ENCODE measurements at places on chromosomes 11 and 22. TPM values are rescaled to one million over a fixed set of nuclear protein-coding genes. Genes with fewer than 3 reads are reported as not detected.

HDAC10 gene
- 39.5 TPM for total RNA-seq

GRCh38 chr22:49300951-49301397 is 526.7 kb downstream of the BRD1 start:
- no peak for DNase-seq

GRCh38 chr11:85750646-85751045 is 60.3 kb downstream of the SYTL2 start:
- no peak for DNase-seq

DNA sequence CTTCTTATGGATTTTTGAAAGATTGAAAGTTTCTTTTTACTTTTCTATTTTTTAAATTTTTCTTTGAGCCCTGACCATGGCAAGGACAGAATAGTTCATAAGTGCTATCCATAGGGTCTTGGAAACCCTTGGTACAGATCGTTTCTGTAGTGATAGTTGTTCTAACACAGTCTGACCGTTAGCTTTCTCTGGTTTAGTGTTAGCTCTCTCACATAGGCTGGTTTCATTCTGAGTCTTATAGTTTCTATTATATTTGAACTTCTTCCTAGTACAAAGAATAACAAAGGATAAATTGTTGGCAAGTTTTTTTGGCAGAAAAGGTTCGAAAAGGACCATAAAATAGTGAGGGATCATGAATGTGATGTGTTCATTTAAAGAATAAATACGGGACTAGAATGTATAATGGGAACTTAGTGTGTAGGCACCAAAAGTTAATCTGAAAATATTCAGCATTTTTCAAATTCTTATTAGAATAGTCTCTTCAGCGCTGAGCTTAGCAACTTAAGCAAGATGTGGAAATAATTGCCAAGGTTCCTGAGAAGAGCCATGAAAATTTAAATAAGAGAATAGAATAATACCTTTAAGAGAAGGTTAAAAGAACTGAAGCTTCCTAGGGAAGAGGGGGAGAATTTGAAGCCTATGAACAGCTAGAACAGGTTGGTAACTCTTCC is 24.1 kb downstream of the FDX1 start:
- no peak for DNase-seq

- DNase-seq = peak; percentile 90
These were observed 1.5 kb upstream of the GGT1 start for GRCh38 chr22:24601217-24602104.

GRCh38 chr11:32829157-32829679 is 509 bp upstream of the PRRG4 start:
- no peak for DNase-seq

DNA sequence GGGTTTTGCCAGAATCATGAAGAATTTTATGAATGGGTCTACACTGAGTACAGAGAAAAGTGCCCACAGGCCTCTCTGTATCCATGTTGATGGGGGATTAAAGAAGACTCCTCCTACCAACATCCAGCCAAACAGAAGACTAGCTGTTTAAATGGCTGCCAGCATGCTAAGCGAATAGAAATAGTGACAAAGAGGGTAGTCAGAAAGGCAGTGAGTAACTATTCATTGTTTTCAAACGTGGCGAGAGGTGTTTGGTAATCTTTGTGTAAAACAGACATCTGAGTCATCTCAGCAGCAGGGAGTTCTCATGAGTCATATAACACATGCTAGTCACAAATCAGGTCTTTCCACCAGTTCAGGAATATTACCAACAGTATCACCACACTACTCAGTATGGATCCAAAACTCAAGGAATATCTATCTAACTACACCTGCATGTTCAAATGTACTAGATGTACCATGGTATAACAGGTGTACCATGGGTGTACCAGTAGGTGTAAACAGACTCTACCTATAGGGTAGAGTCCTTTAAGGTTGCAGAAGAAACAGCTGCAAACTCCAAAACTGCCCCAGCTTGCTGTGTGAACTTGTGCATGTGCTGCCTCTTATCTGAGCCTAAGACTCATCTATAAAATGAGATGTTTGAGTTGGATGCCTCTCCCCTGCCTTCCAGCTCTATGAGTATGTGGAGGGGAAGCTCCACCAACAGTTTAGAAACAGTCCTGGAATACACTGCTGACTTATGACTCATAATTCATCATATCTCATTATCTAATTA is 82.0 kb downstream of the SLC1A2 start:
- DNase-seq = no peak

DNA sequence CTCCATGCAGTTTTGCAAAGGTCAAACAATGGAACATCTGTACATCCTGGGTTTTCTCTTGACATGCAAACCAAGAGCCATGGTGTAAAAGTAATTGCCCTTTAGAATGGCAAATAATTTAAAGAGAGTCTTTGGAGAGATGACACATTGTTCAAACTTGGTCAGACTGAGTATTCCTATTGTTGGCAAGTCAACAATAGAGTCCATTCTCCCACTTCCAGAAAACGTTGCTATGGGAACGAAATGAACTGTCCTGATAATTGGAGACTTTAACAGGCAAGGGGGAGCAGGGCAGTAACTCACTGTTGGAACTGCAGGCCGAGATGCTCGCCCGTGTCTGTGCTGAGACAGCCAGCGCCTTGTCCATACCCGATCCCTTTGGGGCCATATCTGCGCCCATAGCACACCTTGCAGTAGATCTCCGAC is 13.9 kb downstream of the CSRP3 start:
- DNase-seq = no peak

DNA sequence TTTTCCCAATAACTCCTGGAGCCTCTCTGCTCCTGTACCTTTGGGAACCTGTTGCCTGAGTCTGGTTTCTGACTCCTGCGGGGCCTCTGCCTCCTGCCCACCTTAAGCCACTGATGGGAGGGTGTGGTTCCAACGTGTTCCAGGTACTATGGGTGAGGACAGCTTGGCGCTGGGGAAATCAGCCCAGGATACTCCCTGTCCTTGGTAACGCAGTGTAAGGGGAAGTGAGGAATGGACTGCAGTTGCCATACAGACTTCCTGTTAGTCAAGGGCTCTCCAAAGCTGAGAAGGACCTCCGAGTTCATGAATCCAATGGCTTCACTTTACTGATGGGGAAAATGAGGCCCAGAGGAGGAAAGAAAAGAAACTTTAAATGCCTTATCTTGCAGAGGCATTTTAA is 1.2 kb upstream of the MARK2 start:
- peak; percentile 57 for DNase-seq

GRCh38 chr11:31558001-31558400 is 48.4 kb downstream of the ELP4 start:
- DNase-seq = no peak

DNA sequence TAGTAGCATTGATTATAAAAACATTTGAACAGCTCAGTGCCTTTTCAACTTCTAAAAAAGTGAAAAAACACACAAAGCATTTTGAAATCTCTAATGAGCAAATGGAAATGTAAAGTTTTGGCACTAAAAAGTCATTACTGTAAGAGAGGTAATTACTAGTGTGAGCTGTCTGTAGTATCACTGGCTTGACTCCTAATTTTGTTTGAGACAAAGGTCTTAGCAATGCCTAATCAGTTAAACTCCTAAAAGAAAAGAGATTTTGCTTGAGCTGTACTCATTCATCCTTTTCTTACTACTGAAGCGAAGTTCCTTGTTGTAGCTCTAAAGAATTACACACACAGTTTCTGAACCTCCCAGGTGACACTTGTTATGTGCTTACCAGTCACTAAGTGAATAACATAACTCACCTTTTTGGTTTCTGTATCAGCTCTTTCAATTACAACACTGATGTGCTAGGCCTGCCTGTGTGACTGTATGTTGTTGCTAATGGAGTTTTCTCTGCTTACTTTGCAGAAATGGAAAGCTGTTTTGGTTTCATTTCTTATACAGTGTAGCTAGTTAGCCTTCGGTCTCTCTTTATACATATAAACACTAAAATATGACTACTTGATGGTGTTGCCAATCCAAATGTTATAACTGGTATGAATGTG is 924.4 kb upstream of the TENM4 start:
- no peak for DNase-seq

DNA sequence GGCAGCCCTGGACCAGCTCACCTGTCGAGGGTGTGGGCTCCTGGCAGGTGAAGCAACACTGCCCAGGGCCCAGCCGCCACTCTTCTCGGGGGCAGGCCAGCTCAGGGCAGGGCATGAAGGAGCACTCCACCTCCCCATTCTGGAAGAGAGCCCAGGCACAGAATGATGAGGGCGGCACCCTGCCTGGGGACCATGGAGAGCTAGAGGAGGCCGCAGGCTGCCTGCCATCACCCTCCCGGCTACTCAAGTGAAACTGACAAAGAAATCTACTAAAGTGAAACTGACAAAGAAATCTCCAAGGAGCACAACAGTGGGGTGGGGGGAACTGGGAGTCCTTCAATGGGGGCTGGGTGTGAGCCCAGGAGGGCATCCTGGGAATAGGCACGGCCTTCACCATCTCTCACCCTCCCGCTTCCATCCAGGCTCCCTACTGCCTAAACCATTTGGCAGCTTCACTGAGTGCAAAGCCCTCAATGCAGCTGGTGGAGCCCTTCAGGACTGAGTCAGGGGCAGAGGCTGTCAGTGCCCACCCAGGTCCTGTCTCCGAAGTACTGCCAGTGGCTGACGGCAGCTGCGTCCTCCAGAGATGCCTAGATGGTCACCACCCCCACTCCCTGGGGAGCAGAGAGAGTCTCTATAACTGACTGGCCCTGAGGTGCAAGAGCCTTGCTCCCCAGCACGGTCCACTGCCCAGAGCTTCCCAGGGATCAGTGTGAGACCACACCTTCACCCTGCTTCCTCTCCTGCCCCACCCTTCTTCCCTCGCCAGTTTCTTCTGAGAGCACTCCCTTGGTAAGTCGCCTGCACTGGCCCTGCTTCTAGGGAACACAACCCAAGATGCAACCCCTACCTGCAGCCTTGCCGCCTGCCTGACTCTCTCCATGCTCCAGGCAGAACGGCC is 21.7 kb downstream of the VWCE start:
- DNase-seq = no peak

GRCh38 chr11:68297812-68298658 is 14.4 kb upstream of the LRP5 start:
- DNase-seq = peak; percentile 90

GRCh38 chr22:43118953-43119458 is 8.5 kb downstream of the BIK start:
- peak; percentile 54 for DNase-seq

All from mucosa of descending colon (tissue), 3 donors.